ENCODE measurements at places on chromosomes 7 and 10. TPM values are rescaled to one million over a fixed set of nuclear protein-coding genes. Genes with fewer than 3 reads are reported as not detected.

DNA sequence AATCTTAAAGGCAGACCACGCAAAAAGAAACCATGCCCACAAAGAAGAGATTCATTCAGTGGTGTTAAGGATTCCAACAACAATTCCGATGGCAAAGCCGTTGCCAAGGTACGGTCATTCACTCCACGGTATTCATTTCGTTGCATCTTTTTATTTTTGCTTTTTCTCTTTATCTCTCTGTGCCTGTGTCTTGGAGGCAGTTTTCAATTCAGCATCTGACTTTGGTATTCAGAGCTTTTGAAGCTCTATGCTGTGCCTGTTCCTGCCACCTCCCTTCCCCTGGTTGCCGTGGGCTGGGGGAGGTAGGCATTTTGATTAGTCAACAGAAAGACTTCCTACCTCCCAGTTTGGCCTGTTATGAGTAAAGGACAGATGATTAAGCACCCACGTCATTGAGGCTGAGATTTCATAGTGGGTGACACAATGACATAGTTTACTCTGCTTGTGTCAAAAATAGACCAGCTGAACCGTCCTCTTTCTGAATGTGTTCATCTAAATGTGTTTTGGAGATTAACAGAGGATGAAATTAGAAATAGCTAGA lies 149.5 kb downstream of the ARID5B start:
- peak; percentile 79 for DNase-seq

Gene VWDE
- total RNA-seq: 1.3 TPM

DNA sequence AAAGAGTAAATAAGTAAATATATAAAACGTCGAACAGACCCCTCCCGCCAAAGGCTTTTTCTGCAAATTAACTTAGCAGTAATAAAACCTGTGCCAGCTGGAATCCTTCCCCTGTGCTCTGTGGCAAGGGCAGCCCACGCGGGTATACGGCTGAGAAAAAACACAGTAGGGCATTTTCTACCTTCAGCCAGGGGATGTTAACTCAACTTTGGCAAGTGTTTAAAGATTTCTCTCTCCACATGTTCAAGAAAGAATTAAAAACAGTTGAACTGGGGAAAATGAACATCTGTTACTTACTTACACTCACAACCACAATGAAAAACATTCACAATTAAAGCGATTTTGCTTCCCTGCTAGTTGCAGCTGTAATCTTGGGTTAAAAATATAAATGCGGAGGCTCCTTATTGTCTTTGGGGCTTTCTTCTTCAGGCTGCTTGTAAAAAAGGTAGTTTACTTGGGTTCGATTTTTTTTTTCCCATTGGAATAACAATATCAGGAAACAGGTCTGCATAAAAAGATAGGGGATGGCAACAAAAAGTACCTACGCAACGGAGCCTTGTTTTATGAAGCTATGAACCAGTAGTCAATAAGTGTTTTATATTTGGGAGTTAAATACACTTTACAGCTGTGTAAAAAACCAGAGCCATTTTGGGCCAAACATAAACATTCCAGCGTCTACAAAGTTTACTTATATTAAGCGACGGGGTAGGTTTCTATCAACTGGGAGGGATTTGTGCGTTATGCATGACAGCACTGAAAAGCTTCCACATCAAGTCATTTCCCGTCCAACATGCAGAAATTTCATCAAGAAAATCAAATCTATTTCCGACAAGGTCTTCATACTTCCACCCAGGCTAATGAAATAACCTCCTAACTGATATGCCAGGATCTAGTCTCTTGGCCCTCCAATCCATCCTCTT lies 132.7 kb downstream of the TAX1BP1 start:
- no peak for DNase-seq

- peak; percentile 89 for DNase-seq
Measured at GRCh38 chr10:30701451-30702173, 72.1 kb upstream of the LYZL2 start.

DNA sequence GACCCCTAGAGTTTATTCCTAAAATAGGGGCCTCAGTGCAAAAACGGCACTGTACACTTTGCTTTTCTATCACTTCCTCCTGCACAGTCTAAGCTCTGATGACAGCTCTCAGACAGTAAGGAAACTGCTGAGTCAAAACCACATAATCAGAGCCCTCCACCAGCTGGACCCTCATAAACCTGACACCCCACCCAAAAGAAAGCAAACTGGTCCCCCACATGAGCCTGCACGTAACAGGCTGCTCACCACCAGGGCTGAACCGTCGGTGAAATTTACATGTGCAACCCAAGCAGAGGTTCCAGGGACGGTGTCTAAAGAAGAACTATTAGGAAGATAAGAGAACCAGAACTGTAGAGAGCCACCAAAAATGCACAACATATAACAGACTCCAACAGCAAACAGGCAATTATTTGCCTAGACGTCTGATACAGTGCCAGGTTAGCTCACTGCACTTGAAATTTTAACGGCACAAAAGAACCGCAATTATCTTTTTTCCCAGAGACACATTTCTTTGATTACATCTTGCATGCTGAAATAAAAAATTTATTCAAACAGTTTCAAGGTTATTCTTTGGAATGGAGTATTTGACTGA lies 19.6 kb downstream of the SGMS1 start:
- DNase-seq: no peak

DNA sequence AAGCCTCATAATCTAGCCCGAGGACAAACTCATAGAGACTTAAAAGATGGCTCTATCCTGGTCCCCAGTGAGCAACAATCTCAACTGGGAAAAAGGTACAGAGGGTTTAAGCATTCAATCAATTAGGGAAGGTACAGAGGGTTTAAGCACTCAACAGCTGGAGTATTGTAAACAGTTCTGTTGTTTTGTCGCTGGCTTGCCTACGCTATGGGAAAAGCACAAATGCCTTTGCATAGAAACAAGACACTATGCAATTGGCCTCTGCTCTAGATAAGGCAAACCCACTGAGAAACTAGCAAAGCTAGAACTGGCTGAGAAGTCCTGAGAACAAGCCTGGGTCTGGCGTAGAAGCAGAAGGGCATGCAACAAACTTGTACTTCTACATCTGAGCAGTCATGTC lies 69.3 kb downstream of the GFRA1 start:
- DNase-seq: no peak

DNA sequence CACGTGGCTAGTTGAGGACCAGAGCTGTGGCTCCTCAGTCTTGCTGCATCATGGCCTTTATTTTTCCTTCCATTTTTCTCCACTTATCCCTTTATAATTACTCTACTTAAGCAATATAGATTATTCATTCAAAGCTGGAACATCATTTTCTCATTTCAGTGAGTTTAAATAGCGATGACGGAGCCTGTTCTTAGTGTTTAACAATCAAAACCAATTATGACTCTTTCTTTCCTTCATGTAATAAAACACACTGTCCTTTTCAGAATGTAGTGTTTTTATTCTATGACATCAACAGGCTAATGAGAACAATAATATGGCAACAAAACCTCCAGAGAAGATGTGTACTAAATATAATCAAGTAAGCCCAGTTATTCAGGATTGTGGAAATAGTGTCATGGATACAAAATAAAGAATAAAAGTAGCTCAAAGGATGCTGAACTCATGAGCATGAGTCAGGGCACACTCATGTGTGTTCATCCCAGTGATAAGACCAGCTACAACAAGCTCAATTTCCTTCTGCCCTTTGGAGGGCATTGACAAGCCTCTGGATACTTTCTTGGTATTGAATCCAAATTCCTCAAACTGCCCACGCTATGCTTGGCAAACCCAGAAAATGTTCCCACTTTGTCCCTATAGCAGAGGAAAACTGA lies 188.4 kb downstream of the CYP26A1 start:
- DNase-seq: no peak

DNA sequence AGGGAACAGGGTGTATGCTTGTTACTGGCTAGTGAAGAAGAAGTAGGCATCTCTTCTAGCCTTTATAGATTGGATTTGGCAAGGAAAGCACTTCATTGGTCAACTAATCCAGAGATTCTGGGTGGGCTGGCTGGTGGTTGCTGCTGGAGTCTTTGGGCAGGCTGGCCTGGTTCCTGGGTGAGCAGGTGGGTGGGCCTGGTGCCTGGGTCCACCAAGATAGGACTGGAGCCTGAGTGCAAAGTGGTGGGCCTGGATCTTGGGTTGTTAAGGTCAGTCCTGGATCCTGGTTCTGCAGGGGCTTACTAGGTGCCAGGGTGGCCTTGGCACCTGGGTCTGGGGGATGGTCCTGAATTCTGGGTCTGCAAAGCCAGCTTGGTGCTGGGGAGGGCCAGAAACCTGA lies 482.4 kb upstream of the GHITM start:
- DNase-seq: no peak

- peak; percentile 50 for DNase-seq
Measured at GRCh38 chr7:130961128-130961601, 227.2 kb upstream of the KLF14 start.

Gene GPC2
- total RNA-seq: not detected

- no peak for DNase-seq
Measured at GRCh38 chr10:34229917-34230316, 585.2 kb downstream of the PARD3 start.

DNA sequence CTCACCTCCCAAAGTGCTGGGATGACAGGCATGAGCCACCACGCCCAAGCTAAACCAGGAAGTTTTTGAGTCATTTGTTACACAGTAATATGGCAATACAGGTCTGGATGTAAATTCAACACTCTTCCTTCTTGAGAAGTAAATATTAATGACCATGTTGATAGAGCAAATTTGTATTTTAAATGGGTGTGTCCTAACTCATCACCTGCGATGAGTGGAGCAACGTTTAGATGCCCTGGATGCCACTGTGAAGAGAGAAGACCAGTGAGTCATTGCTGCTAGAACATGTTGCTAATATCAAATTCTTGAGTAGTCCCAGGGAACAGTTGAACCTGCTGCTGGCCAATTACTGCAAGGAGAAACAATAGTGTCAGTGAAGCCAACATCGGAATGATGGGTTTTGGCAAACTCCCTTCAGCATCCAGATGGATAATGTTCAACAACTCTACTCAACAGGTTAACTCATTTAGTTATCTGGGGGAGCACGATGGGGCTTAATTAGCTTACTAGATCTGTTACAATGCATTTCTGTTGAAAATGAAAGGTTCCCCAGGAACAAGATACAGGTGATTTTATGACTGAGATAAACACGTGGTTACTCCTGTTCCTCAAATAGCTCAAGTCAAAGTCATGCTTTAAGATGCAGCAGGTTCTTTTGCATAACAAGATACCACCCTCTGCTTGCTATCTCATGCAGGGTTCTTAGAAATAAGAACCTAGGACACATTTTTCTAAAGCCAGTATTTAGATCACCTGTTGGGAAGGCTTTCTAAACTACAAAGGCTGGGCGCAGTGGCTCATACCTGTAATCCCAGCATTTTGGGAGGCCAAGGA lies 146.8 kb downstream of the CALN1 start:
- DNase-seq: no peak

- DNase-seq: peak; percentile 19
Measured at GRCh38 chr7:101913247-101913721, 95.9 kb downstream of the CUX1 start.

Gene PRTFDC1
- total RNA-seq: 3.4 TPM

Gene PRLHR
- not detected for total RNA-seq

GRCh38 chr10:101221549-101221948 lies 7.7 kb downstream of the LBX1 start:
- no peak for DNase-seq

- no peak for DNase-seq
Measured at GRCh38 chr7:31022117-31022516, 30.0 kb upstream of the ADCYAP1R1 start.

GRCh38 chr10:113027230-113027573 lies 77.2 kb downstream of the TCF7L2 start:
- no peak for DNase-seq

DNA sequence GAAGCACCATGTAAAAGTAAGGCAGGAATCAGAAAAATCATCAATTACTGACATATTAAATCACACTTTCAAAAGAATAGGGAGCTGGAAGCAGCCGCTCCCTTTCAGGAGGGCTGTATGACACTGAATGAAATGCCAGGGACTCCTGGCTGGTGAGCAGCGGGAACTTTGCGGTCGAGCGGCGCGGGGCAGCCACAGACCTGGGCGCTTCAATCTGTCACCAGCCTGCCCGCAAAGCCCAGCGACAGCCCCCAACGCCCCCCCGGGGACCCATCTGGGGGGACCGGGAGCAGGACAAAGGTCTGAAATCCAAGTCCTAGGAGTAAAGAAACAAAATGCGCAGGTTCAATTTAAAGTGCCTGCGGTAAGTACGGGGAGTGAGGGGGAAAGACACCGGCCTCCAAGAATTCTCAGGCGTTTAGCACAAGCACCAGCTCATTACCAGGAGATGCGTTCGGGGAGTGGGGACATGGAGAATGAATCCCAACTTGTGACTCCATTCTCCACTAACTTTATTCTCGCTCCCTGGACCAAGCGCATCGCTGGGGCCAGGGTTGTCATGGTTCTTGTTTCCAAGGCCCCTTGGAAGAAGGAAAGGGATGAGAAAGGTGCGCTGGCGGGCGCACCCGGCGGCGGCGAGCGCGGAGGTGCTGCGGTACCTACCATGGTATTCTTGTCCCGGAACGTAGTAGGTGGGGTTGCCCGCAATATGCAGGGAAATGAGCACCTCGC lies 824 bp downstream of the RELN start:
- no peak for DNase-seq

GRCh38 chr10:82392533-82392932 lies 517.5 kb downstream of the NRG3 start:
- DNase-seq: no peak

Gene EPDR1
- total RNA-seq: 22.5 TPM

DNA sequence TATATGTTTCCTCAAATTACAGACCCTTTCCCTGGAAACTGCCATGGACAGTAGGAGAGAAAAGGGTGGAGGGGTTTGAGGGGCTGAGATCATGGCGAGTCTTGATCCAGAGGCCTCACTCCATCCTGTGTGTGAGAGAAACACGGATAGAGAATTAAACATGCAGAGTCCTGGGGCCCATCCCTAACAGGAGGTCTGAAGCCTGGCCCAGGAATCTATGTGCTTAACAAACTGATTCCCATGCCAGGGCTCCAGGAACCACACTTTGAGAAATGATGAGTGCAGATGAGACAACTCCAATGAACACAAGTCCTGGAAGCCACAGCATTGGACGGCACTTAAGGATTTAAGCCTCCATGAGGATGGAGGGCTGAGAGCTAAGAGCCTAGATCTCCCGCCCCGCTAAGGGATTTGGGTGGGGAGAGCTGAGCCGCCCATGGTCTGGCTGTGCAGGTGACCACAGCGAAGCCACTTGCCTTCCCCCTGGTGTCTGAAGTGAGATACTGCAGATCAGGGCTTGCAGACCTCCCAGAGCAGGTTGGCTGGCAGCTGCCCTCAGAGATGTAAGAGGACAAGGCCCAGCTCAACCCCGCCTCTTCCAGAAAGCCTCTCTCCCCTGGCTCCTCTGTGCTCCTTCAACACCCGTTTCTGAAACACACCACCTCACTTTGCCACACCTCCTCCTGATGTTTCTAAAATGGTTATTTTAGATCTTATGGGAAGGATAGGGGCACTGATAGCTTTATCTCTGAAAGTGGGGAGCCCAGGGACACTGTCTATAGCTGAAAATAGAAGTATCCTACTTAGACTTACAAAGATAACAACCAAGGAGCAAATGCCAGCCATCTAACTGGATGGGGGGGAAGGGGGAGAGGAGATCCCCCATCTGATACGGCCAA lies 24.8 kb upstream of the EIF5AL1 start:
- DNase-seq: no peak

GRCh38 chr10:33336582-33337325 lies 2.3 kb upstream of the NRP1 start:
- peak; percentile 46 for DNase-seq
